ENCODE measurements at places on chromosomes 6 and 20.

DNA sequence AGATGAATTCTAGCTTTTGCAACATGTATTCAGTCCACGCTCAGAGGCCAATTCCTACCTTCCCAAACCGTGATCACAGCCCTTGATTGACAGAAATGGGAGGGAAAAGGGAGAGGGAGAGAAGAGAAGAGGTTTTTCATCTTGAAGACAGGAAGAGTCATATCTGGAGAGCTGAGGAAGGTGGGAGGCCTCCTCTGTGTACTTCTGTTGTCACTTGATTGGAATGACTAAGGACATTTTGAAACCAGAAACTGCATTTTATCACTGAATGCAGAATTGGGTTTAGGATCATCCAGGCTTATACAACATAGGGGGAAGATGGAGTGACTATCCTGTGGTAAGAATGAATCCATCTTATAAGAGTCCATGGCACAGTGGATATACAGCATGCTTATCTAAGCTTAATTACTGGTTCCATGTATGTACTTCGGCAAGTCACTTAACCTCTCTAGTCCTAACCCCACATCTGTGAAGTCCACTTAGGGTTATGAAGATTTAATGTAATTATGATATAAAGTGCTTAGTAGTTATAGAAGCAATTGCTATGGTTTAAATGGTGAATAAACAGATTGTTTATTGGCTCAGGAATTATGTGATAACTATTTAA, 144.0 kb downstream of the BCKDHB start:
- DNase-seq: no peak

- DNase-seq: no peak
Observed at GRCh38 chr6:20069021-20069522, 143.2 kb downstream of the MBOAT1 start.

DNA sequence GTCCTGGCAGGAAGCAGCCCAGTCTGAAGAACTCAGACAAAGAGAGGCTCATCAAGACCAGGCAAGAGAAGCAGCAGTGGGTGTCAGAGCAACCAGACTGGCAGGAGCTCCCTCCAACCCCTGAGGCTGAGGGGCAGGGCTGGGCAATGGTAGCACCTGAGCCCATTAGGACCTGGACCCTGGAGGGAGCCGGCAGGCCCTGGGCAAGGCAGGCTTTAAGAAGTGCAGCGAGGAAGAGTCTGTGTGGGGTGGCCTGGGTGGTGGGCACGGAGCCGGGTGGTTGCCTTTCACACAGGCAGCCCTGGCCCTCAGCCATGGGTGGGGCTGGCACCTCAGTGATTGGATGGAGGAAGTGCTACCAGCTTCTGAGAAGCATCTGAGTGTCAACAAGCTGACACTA, 33.1 kb upstream of the IRF4 start:
- DNase-seq: no peak

- DNase-seq: no peak
Observed at GRCh38 chr6:36150283-36150682, 20.0 kb downstream of the MAPK13 start.

- no peak for DNase-seq
Observed at GRCh38 chr20:58097429-58097828, 131.0 kb downstream of the ANKRD60 start.

GRCh38 chr6:132695773-132696172, 18.1 kb downstream of the VNN1 start:
- no peak for DNase-seq

GRCh38 chr6:107154801-107155160, 39.5 kb upstream of the BEND3 start:
- DNase-seq: no peak

DNA sequence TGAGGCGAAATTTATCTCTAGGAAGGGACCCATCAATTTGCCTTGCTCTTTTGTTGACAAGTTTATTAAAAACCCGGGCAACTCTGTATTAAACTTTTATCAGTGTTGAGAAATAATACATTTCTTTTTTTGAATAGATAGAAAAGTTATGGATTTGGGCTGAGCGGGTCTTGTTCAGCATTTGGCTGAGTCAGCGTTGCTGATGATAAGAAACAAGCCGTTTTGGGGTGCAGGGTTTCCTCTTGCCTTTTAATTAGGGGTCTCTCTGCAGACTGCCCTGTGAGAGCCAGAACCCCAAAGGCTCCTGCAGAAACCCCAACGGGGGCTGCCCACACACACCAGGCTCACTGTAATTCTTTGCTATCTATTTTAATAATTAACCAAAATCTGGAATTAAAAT, 82.1 kb upstream of the SLCO4A1 start:
- no peak for DNase-seq

DNA sequence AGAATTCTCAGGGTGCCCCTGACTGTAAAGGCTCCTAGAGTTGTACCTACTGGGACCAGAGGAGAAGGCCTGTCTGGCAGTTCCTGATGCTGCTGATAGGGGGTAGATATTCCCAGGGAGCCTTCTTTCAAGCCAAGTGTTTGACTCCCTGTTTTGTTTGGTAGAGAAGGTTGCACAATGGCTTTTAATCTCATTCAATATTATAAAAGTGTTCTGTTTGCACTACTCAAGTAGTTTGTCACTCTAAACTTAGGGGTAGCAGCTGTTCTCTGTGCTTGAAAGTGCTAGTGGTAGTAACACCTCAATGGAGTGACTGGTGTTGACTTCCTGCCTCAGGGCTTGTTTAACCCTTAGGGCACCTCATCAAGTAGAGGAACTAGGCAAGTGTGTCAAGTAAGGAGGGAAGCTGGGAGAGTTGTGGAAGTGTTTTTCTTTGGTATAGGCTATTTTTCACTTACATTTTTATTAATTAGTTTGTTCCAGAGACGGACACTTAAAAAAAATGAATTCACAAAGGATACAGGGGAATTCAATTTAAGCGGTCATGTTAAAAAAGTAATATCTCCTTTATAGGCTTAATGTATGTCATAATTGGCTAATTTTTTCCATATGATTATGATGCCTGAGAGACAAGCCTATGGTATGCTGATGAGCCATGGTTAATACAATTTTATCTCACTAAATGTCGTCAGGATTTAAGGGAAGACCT, 38.1 kb downstream of the BICRAL start:
- peak; percentile 10 for DNase-seq

- DNase-seq: no peak
Observed at GRCh38 chr20:48619126-48620101, 208.4 kb downstream of the PREX1 start.

DNA sequence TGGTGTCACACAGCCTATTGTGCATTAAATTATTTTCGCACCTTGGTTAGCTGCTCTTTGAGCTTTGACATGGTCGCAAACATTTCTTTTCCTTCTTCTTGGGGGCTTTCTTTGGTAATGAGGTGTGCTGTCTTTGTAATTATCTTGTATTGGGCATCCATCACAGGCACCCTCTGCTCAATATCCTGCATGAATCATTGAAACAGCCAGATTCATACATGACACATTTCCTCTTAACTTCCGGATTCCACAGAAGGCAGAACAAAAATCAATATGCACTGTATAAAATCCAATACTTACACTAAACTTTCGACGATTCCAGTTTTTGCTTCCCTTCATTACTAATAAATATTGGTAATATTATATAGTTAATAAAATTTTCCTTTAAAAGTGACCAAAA, 175.6 kb downstream of the SYNE1 start:
- DNase-seq: no peak

GRCh38 chr20:48648482-48649051, 179.2 kb downstream of the PREX1 start:
- DNase-seq: no peak

DNA sequence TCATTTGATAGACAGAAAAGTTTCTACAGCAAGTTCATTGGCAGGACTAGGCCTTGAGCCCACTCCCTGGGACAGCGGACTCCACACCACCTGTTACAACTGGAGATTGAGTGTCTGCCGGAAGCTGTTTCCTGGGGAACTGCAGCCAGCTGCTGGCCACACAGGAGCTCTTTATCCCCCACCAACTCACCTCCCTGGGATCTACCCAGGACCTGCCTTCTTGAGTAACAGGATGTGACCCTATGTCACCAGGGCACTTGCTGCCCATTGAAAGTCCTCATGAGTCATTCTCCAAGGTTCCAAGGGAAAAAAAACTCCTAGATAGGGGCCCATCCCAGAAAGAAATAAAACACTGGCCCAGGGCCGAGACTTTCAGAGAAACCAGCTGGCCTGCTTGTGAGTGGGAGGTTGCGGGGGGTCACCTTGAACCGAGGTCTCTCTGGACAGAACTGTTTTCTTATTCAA, 37.4 kb upstream of the SLC9A8 start:
- no peak for DNase-seq

DNA sequence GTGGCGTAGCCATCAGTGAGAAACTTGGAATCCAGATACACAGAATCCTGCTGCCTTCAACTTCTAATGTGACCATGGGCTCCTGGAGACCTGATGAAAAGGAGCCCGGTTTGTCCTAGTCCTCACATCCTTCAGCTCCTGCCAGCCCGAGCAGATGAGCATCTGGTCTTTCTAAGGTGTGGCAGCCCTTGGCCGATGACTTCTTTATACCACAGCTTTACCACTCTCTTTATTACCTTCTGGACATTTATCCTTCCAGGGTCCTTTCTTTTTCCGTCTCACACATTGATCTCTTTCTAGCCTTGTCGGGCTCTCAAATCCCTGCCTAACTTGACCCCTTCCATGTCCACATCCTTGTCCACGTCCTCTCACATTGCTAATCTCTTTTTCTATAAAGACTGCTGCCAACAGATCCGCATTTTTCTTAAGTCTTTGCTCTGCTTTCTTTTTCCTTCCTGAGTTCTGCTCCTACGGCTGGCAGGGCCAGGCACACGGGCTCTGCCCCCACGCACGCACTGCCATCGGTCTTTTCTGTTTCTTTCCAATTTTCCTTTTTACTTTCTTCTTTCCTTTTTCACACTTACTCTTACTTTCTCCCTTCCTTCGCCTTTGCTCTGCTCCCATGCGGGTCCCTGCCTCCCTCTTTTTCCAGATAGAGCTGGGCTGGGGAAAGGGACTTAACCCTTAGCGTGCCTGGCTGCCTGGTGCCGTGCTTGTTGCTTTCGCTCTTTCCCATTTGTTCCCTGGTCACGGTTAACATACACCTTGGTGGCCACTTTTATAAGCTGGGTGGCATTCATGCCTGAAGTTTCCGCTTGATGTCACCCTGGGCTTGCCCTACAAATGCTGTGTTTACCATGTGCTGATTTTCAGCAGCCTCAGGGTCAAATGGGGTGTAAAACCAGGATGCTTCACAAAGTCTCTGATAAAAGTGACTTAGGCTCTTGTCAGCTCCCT, 9.4 kb upstream of the GMPR start:
- DNase-seq: no peak

DNA sequence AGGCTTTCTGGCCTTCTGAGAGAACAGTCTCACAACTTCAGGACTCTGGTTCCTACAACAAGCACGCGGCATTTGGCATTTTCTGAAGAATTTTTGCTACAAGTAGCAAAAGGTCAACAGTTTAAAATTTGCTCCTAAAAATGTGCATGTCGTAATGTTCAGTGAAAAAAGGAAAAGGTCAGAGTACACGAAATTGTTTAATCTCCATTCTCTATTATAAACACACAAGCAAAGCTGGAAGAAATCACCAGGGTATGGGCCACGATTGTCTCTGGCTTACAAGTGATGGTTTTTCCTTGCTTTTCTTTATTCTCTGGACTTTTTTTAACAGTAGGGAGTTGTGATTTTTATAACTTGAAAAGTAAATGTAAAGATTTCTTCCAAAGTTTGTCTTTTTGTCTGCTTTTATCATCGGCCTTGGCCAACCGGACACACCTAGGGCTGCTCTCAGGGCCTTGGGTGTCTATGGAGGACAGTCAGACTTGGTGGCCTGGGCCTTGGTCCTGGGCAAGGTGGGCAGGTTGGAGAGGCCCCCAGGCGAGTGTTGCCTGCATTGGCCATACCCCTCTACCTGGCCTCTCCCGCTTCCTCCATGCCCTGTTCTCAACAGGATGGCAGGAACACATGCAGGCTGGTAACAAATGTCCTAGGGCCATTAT, 32.4 kb downstream of the PLEKHG1 start:
- DNase-seq: no peak

- no peak for DNase-seq
Observed at GRCh38 chr6:78192057-78192456, 539.2 kb downstream of the MEI4 start.

- no peak for DNase-seq
Observed at GRCh38 chr20:62405108-62405980, 1.7 kb downstream of the CABLES2 start.

Measured in central memory CD4-positive, alpha-beta T cell (primary cell).